ENCODE measurements at places on chromosomes 16 and 17.

DNA sequence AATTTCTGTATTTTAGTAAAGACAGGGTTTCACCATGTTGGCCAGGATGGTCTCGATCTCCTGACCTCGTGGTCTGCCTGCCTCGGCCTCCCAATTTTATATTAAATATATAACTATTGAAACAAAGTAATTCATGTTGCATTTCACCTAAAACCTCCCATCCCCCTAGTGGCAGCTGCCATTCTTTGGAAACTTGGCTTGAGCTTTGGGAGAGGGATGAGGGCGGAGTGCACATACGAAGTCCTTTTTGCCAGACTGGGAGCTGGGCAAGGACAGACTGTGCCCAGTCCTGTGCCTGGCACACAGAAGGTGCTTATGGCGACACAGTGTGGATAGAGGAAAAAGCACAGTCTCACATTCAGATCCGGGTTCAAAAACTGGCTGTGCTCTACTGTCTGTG is 83.8 kb downstream of the NETO2 start:
- no peak for DNase-seq

DNA sequence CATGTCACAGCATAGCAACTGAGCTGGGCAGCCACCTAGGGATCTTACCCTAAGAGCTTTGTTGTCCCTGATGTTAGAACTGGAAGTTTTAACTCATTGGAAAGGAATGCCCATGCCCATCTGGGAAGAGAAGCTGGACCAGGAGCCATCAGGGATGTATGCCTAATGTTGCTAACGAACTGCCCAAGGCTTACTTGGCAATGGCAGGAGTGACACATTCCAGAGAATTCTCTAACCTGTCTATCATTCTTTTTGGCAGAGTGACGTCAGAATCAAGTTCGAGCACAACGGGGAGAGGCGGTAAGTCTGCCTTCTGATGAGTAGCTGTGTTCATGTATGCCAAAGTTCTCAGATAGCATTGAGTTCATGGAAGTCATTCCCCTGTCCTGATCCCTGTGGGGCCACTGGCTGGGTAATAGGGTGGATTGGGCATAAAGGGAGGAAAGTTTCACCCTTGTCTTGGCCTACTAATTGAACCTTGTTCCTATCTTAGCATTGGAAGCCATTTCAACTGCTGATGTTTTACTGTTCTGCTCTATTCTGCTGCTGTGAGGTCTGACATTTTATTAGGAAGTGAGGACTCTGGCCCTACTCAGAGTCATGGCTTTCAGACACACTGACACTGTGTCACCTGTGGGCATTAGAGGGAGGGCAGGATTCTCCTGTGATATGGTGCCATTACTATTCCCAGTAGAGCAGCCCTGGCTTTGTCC is 23.7 kb downstream of the MAP3K3 start:
- no peak for DNase-seq

- no peak for DNase-seq
Observed at GRCh38 chr16:51062039-51062438, 89.0 kb downstream of the SALL1 start.

GRCh38 chr17:55546991-55547664 is 35.9 kb upstream of the SMIM36 start:
- DNase-seq: no peak

DNA sequence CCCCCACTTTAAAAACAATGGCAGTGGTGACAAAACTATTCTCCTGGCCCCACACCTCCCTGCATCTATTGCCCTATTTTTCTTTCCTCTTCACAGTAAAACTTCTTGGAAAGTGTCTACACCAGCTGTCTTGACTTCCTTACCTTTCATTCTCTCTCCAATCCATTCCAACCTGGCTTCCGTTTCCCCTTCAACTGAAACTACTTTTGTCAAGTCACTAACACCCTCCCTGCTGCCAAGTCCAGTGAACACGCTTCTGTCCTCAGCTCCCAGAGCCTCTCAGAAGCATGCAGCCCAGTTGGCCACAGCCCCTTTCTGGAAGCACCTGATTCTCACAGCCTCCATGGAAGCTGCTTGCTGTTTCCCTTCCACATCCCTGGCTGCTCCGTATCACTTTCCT is 4.0 kb upstream of the SCN4A start:
- DNase-seq: no peak

DNA sequence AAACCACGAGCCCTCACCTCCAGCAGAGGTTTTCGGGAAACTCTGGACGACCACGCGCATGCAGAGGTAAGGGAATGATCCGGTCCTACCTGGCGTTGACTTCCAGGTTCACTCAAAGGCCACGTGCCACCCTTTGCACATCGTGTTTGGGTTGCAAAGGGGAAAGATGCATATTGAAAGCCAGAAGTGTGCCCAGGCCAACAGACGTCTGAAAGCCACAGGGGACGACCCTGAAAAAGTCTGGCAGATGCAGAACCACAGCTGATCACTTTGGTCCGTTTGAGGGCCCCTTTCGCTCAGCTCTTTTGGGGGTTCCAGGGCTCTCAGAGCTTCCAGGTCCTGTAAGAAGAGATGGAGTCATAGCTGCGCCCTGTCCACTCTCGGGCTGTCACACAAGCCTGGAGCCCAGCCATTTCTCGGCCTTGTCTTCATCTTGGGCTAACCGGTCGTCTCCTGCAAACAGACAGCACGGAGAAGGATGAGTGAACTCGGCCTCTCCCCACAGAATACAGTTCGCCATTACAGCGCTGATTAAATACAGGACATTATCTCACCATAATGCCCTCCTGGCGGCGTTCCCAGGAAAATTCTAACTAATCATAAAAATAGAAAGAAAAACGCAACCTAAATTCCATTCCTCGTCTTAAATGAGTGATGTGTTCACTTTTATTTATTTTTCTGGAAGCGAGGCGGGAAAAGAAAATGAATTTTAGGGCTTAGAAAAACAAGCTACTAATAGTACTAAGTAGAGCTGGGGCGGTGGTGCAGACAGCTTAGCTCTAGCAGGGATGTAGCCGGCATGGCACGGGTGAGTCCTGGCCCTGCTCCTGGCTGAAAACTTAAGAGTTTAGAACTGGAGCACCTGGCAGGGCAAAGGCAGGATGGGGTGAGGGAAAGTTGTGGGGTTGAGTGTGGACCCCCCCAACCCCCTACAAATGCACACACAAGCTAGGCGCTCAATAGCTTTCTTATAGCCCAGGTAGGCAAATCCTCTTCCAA is 45.5 kb upstream of the ZFHX3 start:
- DNase-seq: no peak

GRCh38 chr17:69406941-69407340 is 7.6 kb upstream of the MAP2K6 start:
- no peak for DNase-seq

GRCh38 chr17:40022497-40022896 is 7.3 kb downstream of the CSF3 start:
- DNase-seq: no peak

DNA sequence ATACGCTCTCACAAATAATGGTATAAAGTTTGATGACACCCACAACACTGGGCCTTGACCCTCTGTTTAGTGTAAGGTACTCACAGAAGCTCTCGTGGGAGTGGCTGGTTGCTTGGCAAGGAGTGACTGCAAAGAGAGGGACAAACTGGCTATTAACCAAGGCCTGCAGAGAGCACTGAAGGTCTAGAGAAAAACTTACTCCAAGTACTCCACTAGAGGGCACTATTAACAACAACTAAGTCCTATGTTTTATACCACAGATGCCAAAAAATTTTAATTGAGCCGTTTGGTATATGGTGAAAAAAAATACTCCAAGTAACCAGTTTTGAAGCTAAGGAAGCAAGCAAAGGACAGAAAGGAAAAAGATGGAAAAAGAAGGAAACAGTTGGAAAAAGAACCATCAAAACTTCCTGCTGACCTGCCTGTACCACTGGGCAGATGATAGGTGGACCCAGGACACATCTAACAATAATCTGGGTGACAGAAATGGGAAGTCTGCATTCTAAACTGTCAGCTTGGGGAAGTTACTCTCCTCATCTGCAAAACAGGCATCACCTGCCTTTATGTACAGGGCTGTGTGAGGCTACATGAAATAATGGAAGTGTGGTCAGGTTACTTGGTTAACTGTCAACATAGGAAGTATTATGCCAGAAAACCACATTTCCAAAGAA is 23.2 kb downstream of the DYNC1LI2 start:
- DNase-seq: no peak

DNA sequence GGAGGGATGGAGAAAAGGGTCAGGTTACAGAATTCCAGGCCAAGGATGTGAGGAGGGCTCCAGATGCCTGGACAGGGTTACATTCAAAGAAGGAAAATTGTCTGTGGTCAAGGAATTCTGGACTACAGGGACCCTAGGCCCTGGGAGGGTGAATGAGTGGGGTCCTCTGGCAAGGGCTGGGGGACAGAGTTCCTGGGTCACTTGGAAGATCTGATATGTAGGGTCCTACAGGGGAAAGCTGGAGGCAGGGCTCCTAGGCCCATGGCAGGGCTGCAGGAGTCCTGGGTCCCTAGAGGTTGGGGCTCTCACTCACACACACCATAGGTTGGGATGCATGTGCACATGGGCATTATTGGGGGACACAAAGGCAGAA is 46.3 kb upstream of the ACSM2B start:
- no peak for DNase-seq

DNA sequence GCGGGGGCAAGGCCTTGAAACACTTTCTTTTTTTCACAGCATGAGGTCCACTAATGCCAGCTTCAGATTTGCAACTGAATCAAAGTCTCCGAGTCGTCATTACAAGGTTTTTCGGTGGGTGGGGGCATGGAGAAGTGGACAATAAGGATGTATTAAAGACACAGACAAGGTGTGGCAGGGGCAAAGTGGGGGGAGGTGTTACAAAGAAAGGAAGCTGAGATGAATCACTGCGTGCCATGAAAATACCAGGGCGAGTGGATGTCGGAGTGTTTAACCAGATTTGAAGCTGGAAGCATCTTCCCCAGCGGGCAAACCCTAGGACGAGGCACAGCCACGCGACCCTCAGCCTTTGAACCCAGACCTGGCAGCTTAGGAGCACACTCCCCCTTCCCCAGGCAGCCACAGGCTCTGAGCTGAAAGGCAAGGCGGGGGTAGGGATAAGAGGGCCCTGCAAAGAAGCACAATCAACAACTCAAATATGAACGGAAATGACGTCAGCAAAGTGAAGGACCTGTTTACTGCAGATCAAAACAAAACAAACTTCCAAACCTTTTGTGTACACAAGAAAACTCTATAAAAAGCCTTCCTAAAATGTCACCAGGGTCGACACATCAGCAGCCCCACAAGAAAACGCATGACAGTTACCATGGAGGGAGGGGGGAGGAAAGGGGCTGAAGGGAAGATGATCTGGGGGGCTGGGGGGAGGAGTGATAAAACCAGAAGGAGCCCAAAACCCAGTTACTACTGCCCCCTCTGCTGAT is 5.6 kb upstream of the ZFHX3 start:
- no peak for DNase-seq

DNA sequence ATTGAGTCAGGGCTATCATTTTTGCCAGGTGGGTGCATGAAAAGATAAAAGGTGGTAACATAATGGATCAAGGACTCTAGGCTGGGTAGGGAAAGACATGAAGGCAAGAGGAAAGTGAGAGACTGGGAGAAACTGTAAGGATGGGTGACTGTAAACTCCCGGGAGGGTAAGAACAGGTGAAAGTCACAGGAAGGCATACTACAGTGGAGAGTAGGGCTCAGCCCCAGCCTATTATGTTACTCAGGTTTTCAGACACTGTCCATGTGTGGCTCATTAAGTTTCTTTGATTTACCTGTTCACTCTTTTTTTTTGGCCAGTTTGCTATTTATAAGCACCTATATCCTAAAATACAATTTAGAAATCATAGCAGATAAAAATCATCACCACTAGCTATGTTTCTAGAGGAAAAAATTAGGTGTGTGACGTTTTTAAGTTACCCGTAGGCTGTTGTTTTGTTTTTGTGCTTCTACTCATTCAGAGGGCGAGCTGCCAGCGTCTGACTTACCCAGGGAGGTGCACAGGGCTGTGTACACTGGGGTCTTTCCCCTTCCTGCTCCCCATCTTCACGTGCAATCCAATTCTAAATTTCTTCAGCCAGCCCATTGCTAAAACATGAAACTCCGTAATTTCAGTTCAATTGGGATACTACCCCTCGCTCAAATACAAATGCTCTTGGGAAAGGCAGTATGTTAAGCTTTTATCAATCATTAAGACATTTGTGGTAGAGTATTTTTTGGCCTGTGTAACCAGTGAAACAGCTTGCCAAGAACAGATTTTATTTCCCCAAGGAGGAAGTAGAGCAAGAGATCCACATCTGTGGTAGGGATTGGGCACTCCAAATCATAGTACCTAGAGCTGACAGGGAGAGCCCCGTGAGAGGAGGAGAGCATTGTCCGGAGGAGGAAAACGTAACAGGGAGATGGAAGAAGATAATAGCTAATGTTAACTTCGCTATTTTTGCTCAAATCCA is 21.7 kb upstream of the VWA3A start:
- DNase-seq: no peak

DNA sequence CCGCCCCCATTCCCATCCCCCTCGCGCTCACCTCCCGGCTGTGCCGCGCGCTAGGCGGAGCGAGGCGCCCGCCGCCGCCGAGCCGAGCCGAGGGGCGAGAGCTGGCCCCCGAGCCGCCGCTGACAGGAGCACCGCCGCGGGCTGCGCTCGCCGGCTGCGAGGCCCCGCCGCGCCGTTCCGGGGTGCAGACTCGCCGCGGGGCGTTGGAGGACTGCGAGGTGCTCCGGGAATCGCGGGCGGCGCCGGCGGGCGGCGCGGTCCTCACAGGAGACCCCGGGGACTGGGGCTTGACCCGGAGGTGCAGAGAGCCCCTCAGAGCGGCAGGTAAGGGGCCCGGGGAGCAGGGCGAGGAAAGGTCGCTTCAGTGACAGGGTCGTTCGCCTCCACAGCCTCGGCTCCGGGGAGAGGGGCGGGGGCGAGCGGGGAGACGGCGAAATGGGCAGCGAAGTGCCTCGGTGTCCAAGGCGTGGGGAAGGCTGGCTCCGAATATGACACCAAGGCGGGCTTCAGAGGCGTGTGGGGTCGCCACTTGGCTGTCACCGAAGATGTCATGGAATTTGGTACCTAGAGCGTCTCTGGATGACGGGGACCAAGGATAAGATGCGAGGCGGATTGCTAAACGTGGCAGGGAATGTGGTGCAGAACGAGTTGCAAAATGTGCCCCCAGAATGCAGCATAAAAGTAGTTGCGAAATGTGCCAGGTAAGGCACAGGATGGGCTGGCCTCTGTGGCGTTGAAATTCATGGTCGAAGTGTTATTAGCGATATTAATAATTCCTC is 580 bp downstream of the TANC2 start:
- peak; percentile 41 for DNase-seq

- no peak for DNase-seq
Observed at GRCh38 chr17:82697808-82698064, 762 bp downstream of the RAB40B start.

DNA sequence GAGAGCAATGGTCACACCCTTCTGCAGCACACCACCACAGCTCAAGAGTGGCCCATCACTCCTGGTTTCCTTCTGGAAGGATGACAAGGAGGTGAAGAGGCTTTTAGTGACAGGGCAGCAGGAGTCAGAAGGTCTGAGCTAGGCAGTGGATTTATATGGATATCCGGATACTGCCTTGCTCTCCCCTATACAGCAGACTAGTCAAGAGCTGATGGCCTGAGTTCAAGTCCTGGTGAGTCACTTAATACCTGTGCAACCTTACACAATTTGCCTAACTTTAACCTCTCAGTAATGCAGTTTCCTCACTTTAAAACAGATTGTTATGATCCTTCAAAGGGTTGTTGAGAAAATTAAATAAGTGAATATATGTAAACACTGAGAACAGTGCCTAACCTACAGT is 22.9 kb downstream of the MYO18A start:
- DNase-seq: no peak

GRCh38 chr16:49120631-49121030 is 161.0 kb downstream of the CBLN1 start:
- DNase-seq: no peak

Data from endothelial cell (in vitro differentiated cells).